ENCODE measurements at places on chromosomes 12 and 14.
A peak's percentile ranks its signal among the peaks of the same experiment; 100 is the strongest.

DNA sequence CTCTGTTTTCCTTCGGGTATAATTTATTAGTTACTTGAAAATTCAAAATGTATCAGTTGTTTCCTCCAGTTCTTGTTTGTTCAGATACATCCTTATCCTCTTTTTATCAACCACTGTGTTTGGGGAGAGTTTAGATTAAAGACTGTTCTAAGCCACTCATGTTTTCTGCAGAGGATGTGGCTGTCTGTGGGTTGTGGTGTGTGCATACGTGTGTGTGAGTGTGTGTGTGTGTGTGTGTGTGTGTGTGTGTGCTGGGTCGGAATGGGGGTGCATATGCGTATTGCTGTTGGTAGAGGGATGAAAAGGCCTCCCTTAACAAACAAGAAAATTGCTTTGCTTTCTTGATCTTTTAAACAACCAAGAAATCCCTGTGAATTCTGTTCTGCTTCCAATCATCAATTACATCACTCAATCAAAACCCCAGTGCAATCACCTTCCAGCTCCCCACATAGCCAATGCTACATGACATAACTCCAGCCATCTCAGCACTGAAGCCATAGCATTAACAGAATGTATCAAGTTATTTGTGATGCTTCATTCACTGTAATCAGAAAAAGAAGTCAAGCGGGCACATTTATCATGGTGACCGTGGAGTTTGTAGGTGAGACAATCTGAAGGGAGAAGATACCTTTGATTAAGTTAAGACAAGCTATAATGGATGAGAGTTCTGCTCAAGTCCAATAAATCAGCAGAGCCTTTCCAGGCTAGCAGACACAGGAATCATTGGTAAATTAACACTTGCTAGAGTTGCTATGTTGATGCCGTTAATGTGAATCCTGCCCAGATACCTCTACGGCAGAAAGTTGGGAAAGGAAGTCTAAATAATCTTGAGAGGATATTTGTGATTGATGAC lies 131.9 kb downstream of the RMST start:
- DNase-seq, result no peak

DNA sequence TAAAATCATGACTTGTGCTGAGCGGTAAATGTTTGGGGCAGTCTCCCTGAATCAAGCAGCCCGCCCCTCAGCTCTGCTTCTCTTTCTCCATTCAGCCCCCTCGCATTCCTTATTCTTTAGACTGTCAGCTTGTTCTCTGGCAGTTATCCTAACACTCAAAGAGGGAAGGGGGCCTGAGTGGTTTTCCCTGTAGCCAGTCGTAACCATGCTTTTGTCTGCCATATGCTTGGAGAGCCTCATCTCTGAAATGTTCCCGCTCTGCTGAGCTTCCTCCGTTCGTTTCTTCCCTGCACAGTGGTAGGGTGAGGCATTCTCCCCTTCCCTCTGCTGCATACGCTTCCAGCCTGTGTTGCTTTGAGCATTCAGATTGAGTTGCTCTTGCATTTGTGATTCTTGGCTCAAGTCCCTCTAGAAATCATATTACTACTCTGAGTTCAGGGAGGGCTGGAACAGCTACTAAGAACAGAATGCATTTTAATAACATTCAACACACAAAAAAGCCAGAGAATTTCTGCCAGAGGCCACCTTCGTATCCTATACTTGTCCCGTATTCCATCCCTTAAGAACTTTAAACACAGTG lies 119.7 kb downstream of the FBXL14 start:
- no peak for DNase-seq

DNA sequence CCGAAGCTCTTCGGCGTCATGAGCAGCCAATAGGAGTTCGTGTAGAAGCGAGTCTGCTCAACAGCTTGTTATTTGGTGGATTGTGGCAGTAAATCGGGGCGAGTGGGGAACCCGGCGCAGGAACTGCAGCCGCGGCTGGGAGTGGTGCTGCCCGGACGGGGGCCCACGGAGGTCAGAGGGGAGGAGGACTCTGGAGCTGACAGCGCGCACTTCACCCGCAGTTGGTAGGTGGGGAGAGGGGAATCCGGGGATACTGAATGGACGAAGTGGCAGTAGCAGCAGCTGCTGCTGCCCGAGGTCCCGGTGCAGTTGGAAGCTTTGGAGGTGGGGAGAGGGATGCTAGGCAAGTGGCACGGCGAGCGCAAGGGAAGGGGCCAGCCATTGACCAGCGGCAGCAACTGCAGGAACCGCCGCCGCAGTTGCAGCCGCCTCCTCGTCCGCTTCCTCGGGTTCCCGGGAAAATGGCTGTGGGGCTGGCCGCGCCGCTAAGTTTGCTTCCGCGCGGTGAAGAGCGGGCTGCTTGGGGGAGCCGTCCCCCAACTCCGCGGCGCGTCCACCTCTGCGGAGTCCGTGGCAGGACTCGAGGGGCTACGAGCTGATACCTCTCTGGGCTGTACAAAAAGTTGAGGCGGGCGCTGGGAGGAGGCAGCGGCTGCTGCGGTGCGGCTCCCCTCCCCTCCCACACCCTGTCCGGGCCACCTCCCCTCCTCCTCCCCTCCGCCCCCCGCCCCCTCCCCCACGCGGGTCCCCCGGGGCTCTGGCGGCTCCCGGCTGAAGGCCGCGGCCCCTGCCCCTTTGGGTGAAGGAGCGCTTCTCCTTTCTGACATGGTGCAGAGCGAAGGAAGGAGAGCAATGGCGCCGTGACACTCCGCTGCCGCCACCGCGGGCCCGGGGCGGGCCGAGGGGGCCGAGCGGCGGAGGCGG lies at the start of gene ARID4A:
ARID4A (plus strand) TSS at position 79 of the 924 bp plus-strand sequence. CDS start 1,300 bp downstream, outside the sequence.
- DNase-seq, result peak; percentile 93

DNA sequence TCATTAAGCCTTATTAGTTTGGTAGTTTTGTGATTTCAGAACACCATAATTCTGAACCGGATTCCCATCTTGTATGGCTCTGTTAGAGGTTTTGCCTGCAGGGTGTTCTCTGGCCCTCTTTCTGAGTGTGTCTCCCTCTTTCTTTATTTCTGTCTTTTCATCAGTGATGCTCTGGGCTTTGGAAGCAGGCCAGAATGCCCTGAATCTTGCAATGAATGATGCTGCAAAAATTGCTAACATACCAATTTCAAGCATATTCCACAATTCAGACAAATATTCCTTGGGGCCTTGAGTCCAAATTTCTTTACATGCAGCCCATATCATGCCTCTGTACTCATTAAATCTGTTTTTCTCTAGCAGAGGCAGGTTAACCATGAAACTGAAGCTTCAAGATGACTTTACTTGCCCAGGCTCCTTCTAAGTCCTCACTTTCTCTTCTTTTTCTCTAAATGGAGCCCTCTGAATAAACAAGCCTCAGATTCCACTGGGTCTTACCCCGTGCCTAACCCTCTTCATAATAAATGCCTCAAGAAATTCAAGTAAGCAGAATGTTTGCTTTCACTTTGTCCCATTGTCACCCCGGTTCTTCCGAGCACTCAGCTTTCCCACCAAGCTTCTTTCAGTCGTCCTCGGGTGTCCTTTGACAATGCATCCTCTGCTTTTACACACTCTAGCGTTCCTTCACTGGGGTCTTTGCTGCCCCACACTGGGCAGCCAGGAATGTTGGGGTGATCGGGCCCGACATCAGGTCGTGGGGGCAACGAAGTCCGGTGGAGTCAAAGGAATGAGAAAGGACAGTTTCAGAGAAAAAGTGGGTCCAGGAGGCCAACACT lies 78.8 kb upstream of the SLC38A4 start:
- no peak for DNase-seq

DNA sequence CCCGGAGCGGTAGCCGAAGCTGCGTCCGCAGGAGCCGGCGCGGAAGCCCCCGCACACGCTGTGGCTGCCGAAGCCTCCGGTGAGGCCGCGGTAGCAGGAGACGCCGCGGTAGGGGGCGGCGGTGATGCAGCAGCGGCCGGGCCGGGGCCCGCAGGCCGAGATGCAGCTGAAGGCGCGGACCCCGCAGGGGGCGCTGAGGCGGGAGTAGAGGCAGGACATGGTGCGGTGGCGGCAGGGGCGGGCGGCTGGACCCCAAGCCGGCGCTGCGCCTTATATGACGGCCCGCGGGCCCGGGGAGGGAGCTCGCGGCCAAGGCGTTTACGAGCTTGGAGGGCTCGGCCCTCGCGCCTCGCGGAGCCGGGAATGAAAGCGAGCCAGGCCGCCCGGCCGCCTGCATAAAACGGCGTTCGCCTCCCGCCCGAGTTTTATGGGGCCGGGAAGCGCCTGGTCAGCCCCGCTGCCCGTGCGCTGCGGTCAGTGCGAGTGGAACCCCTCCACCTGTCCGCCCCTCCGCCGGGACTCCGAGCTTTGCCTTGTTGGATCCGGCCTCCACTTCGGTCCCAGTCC lies 16.0 kb upstream of the KRT86 start:
- DNase-seq, result no peak

- DNase-seq, result no peak
Measured at GRCh38 chr14:39241637-39242036, 7.9 kb downstream of the MIA2 start.

GRCh38 chr12:54374562-54375258 lies 9.8 kb downstream of the ZNF385A start:
- DNase-seq, result no peak

DNA sequence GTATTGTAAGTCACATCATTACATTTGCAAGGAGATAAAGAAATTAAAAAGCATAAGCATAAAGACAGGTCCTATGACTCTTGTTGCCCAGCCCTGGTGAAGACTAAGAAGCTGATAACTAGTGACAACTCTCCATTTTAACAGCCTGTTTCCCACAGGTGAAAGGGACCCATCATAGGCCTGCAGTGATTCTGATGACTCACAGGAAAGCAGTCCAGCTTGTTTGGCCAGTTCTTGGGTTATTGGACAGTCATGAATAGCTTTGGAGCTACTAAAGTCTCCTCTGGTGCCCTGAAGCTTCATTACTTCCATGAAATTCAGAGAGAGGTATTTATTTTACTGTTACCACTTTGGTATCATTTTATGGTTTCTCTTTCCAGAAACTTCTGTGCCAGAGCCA lies 55.5 kb upstream of the DYRK2 start:
- DNase-seq, result no peak

- DNase-seq, result no peak
Measured at GRCh38 chr14:55749201-55749812, 169.3 kb downstream of the KTN1 start.

GRCh38 chr12:2857576-2857975 lies 737 bp upstream of the TEX52 start:
- no peak for DNase-seq
